ENCODE measurements at places on chromosomes 2 and 18. TPM values are rescaled to one million over a fixed set of nuclear protein-coding genes. Genes with fewer than 3 reads are reported as not detected.
A peak's percentile ranks its signal among the peaks of the same experiment; 100 is the strongest.

- no peak for DNase-seq
Observed at GRCh38 chr2:42227491-42227890, 58.3 kb downstream of the EML4 start.

ASB18 gene
- 4.7 TPM for total RNA-seq

DNA sequence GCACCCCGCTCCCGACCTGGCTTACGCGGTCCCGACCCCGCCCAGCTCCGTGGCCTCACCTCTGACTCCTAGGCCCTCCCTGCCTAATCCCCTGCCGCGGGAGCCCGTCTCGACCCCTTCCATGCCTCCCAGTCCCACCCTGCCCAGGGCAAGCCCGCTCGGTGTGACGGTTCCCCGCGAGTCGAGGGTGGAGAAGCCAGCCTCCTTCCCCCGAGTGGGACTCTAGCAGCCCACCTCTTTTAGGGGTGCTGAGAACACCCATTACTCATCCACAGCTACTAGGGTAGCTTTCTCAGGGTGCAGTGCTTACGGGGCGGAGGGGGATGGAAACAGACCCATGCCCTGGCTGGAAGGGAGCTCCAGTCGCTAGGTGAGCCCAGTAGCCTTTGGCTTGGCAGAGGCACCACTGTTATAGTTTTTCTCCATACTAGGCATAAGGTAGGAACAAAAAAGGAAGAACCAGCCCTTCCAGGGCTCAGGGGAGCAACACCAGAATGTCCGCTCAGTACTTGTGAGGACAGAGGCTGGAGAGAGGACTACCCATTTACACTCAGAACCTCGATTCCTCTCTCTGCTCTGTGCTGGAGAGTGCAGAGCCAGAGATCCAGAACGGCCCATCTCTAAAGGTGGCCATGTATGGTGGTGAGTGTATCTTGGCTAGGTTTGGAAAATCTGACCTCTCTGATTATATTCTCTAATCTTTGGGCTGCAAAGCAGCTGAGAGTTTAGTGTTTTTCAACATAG lies 606 bp downstream of the AGBL5 start:
- DNase-seq = no peak

DNA sequence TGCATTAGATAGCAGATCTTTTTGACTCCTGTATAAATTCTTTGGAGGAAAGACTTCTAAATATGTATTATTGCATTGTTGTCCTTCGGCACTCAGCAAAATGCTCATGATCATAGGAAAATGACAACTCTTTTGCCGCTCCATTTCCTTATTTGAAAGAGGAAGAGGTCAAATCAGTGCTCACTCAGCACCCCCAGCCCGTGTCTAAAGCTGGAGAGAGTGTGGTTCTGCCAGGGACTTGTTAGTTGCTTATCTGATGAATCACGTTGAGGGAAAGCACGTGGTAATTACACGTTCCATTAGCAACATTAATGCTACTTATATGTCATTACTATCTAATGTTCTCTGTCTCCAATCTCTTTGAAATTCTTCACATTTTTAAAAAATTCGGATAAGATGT lies 46.0 kb upstream of the MBP start:
- DNase-seq = peak; percentile 77

- DNase-seq = no peak
Observed at GRCh38 chr18:54020966-54021365, 203.5 kb downstream of the MBD2 start.

DNA sequence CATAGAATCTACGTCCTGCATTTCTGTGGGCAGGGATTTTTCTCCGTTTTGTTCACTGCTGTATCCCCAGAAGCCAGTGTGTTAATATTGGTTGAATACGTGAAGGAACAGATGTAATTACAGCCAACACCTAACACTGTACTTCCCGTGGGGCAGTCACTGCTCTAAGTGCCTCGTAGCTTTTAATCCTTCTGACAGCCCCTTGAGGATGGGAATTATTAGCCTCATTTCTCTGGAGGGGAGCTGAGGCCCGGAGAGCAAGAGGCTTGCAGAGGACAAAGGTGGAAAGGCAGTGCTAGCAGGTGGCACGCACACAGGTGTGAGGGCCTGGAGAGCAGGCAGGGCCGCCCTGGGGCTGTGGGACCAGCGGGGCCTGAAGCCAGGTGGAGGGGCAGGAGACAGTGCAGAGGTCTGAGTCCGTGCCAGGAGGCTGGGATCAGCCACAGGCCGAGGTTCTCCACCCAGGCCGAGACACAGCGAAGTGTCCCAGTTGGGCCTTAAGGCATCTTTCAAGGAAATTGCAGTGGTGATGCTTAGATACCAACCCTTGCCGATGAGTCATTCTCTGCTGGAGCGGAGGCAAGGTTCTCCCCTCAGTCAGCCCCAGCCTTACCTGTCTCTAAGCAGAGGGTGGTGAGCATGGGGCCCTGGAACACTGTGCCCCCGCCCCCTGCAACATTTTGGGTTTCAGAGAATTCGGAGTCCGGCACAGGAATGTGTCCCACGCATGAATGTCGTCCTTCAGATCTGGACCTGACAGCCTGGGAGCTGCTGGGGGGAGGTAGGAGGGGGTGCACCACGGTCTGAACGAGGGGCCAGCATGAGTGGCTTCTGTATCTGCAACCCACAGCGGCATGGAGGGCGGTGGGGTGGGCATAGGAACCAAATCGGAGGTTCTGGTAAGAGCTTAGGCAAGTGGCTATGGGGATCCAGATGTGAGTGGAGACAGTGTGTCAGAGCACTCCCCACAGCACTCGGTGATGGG lies 122.6 kb downstream of the GBX2 start:
- no peak for DNase-seq

GRCh38 chr2:85536479-85536878 lies 2.5 kb upstream of the MAT2A start:
- no peak for DNase-seq

- DNase-seq = peak; percentile 37
Observed at GRCh38 chr18:57150828-57151227, 3.9 kb downstream of the BOD1L2 start.

GRCh38 chr2:74850496-74851190 lies 16.7 kb downstream of the HK2 start:
- DNase-seq = no peak

- no peak for DNase-seq
Observed at GRCh38 chr2:219209236-219210195, 2.9 kb downstream of the ZFAND2B start.

TRAPPC12 gene
- total RNA-seq = 58.1 TPM

CFLAR gene
- total RNA-seq = 48.9 TPM

INPP5D gene
- 4.3 TPM for total RNA-seq

EMX1 gene
- total RNA-seq = not detected

ZC3H6 gene
- total RNA-seq = 8.2 TPM

CDCA7 gene
- 7.8 TPM for total RNA-seq

- peak; percentile 98 for DNase-seq
Observed at GRCh38 chr2:235605312-235606003, 111.6 kb downstream of the AGAP1 start.

DNA sequence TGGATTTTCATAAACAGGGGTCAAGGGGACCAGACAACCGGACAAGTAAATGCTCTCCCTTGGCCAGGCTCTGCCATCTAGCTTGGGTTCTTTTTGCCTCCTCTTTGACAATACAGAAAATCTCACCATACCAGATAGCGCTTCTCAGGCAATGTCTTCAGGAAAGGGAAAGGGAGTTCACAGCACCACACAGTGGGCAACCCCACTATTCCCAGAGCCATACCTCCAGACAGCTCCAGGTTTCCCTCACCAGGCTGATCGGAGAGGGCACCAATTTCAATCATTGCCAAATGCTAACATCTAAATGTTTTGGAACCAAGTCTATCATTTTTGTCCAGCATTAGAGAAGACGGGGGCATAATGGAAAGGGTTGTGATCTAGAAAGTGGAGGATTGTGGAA lies 28.1 kb downstream of the CCDC68 start:
- no peak for DNase-seq

GRCh38 chr2:10423400-10423774 lies 24.7 kb downstream of the ODC1 start:
- no peak for DNase-seq

- no peak for DNase-seq
Observed at GRCh38 chr2:217875556-217876252, 127.1 kb downstream of the TNS1 start.

DNA sequence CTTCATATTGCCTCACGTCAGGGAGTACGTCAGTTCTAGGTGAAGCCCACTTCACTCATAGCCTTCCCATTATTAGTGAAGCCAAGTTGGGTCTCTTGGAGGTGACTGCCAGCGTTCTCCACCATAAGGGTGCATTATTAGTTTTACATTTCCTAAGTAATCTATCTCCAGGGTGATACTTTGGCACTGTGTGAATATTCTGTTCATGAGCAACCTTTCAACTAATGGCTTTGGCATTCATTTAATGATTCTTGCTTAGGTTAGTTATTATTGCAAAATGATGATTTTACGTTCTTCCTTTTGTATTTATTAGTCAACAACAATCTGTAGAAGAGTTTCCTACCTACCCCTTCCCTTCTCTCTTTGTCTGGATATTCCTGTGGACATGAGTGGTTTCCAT lies 97.5 kb downstream of the MAP4K4 start:
- DNase-seq = no peak

GRCh38 chr2:219512524-219513216 lies 1.6 kb upstream of the ASIC4 start:
- DNase-seq = no peak

ABCB11 gene
- total RNA-seq = 0.04 TPM

COLEC12 gene
- 65.5 TPM for total RNA-seq

DNA sequence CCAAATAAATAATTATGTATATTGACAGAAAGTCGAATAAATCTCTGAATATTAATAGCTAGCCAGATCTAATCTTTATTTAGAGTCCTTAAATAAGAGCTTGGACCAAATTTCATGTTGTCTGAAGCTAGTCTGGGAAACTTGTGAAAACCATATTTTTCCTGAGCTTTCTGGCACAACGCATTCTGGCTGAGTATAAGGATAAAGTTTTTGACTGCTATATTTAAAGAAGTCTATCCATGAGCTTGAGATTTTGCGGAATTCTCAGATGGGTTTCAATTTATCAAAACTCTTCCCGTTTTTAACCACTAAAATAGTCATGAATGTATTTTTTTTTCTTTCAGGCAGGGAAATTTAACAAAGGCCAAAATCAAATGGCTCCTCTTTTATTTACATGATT lies 23.8 kb downstream of the FAP start:
- DNase-seq = peak; percentile 93

GRCh38 chr2:10426726-10427617 lies 21.2 kb downstream of the ODC1 start:
- DNase-seq = no peak

SYT4 gene
- 0.13 TPM for total RNA-seq

DNA sequence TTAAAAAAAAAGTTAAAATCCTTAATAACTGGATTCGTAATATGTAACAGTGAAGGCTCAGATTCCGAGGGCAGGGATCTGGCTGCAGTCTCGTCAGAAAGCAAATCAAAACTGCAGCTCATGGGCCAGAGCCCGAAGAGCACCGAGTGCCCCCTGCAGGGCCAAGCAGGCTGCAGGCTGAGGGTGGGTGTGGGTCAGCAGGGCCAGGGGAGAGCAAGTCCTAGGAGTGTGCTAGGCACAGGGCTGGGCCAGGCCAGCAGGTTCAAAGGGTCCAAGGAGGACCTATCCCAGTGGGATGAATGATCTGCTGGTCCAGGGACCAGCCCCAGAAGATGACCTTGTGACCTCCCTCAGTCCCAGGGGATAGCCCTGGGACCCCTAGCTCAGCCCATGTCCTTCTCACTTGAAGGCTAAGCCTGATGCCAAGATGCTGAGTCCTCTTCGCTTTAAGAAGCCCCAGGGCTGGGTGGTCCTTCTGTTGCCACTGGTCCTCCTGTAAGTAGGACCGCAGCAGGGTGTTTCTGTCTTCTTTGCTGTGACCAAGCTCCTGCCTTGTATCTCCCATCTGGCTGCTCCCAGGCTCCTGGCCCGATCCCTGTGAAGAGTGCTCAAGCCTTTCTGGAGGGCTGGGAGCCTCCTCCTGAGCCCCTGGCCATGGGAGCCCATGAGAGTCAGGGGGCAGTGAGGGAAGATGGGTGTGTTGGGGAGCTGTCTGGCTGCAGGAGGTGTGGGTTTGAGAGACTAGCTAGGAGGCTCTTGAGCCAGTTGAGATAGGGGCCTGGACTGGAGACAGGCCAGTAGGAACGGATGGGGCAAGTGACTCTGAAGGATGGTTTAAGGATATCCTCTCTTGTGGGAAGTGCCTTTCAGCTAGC lies 150.7 kb downstream of the DYSF start:
- DNase-seq = no peak

DNA sequence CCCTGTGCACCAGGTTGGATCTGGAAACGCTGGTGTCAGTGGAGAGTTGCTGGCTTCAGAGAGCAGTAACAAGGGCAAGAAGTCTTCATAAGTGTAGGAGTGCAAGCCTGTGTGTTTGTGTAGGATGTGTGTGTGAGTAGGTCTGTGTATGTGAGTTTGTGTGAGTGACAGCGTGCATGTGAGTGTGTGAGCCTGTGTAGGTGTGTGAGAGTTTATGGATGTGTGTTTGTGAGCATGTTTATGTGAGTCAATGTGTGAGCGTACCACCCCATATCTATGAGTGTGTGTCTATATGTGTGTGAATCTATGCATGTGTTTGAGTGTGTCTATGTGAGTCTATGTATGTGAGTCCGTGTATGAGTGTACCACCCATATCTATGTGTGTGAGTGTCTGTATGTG lies 86.5 kb upstream of the ATG16L1 start:
- no peak for DNase-seq

DNA sequence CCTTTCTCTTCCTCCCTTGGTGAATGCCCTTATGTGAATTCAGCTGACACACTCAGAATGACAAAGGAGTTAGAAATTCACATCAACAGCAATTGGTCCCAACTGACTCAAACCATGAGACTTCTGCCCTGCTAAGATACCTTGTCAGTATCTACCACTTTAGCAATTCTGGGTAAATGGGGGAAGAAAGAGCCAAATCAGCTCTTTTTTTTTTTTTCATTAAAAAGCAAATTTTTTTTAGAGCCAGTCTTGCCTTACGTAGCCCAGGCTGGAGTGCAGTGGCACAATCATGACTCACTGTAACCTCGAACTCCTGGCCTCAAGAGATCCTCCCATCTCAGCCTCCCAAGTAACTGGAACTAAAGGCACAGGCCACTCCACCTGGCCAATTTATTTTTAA lies 1.7 kb upstream of the PPP4R1 start:
- DNase-seq = no peak

DNA sequence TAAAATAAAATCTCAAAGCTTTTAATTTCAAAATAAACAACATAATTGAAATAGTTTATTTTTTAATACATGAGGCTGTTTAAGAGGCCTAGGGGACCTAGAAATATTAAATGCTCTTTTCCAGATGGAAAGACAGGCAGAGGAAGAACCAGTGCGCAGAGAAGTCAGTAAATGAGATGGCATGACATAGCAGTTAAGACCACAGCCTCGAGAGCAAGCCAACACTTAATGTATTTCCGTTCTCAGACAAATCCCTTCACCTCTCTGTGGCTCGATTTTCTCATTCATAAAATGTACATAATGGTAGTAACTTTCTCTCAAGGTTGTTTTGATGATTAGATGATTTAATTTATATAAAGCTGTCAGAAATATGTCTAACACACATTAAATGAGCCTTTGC lies 405.1 kb upstream of the CWC22 start:
- peak; percentile 19 for DNase-seq
